ENCODE measurements at places on chromosomes 16 and 17.

DNA sequence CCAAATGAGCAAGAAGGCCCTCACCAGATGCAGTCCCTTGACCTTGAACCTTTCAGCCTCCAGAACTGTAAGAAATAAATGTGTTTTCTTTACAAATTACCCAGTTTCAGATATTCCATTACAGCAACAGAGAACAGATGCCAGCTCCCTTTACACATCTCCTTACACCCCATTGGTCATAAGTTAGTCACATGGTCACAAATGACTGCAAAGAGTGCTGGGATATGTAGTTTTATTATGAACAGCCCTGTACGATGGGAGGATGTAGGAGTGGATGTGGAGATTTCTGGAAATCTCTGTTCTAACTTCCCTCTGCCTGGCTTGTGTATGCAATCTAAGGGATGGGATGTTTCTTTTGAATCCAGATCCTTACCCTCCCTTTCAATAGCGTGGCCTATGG is 13.3 kb upstream of the RPL38 start:
- DNase-seq: peak; percentile 73

- peak; percentile 97 for DNase-seq
Observed at GRCh38 chr17:1714427-1714979, 4.3 kb upstream of the TLCD2 start.

DNA sequence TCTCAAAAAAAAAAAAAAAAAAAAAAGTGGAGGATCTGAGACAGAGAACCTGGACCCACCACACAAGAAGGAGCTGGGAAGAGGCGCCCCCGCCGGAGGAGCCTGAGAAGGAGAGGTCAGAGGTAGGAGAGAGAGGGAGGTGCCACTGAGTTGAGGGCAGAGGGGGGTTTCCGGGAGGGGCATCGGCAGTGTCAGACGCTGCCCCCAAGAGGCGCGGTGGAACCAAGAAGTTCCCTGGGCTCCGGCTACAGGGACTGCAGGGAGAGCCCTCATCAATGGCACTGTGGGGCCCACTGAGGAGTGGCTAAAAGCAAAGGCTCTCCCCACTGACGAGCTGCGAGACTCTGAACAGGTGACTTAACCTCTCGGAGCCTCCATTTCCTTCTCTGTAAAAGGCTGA is 4.2 kb downstream of the CCDC42 start:
- no peak for DNase-seq

GRCh38 chr16:56738221-56738620 is 8.3 kb downstream of the NUP93 start:
- DNase-seq: no peak

- no peak for DNase-seq
Observed at GRCh38 chr17:65293584-65294180, 156.5 kb downstream of the RGS9 start.

DNA sequence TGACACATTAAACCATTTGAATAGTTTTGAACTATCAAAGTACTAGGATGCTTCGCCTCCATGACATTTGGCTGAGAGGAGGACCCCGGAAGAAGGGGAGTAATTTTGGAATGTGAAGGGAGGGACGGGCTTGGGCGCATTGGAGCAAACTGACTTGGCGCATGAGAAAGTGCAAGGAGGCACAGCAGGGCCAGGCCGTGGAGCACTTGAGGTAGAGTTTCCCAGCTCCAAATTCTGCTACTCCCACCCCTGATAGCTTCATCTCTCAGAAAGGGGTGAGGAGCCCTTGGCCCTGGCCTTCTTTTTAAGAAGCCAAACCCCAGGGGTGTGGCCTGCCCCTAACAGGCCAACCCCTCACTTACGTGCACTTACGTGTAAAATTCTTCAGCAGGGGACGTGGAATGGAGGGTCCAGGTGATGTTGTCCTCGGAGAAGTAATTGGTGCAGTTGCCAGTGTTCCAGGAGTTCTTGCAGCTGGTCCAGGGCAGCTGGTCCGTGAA is 17.7 kb downstream of the SLC6A4 start:
- no peak for DNase-seq

- no peak for DNase-seq
Observed at GRCh38 chr17:41939044-41939692, 8.8 kb downstream of the ODAD4 start.

- DNase-seq: peak; percentile 75
Observed at GRCh38 chr17:64418506-64419339, 28.1 kb upstream of the PECAM1 start.

DNA sequence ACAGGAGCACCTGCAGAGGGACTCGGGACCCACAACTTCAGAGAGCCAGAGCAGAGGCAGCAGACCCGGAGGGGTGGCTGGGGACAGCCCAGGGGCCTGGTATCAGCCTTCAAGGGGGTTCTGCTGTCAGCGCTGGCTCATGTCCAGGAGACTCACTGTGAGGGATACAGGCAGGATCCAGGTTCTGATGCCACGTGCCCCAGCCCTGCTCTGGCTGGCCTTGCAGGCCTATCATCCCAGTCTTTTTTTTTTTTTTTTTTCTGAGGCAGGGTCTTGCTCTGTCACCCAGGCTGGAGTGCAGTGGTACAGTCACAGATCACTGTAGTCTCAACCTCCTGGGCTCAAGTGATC is 9.0 kb upstream of the MTSS2 start:
- DNase-seq: no peak

DNA sequence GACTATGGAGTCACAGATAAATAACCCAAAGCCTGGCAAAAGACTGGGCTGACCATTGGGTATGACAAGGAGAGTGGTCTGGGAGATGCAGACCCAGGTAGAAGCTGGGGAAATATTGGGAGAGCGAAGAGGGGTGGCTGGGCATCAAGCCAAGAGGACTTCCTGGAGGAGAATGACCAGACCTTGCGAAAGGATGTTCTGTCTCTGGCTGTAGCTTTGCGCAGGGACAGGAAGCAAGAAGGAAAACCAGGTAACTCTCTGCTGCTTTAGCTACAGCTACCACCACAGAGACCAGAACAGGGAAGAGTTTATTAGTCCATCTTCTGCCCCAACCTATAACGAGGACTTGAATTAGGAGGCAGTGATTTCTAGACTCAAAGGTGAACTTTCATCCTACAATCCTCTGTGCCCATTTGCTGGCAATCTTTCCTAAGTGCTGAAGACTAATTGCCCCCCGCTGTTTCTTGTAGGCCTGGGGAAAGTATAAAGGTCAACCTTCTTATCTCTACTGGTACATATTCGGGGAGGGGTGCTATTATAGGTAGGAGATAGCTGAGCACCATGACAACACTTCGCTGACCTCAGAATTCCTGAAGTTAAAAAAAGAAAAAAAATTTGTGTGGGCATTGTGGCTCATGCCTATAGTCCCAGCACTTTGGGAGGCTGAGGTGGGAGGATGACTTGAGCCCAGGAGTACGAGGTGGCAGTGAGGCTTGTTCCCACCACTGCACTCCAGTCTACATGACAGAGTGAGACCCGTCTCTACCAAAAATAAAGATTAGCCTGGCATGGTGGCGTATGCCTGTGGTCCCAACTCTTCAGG is 19.1 kb upstream of the KIFC3 start:
- no peak for DNase-seq

DNA sequence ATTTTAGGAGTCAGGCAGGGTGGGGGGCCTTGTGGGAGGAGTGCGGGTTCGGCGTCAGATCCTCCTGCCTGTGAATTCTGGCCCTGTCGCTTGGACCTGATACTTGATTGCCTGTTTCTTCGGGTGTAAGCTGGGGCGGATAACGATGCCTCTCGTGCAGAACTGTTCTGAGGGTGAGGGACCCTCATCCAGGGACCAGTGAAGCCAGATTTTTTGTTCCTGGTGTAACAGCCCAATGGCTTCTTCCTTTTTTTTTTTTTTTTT is 1.3 kb downstream of the TBCD start:
- DNase-seq: no peak

DNA sequence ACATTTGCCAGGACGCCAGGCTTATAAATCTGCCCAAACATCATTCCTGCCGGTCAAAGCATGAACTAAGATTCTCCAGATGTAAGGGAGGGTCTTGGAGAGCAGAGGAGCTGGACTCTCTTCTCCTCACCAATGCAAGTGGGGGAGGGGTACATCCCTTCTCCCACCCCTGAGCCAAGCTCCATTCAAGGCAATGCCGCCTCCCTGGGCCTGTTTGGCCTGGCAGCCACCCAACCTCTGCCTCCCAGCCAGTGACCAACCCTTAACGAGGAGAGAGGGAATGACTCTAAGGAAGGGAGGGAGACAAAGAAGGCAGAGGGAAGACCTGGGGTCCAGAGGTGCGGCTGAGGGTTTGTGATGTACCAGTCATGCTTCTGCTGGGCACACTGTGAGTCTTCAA is 13.8 kb downstream of the C17orf50 start:
- DNase-seq: no peak

DNA sequence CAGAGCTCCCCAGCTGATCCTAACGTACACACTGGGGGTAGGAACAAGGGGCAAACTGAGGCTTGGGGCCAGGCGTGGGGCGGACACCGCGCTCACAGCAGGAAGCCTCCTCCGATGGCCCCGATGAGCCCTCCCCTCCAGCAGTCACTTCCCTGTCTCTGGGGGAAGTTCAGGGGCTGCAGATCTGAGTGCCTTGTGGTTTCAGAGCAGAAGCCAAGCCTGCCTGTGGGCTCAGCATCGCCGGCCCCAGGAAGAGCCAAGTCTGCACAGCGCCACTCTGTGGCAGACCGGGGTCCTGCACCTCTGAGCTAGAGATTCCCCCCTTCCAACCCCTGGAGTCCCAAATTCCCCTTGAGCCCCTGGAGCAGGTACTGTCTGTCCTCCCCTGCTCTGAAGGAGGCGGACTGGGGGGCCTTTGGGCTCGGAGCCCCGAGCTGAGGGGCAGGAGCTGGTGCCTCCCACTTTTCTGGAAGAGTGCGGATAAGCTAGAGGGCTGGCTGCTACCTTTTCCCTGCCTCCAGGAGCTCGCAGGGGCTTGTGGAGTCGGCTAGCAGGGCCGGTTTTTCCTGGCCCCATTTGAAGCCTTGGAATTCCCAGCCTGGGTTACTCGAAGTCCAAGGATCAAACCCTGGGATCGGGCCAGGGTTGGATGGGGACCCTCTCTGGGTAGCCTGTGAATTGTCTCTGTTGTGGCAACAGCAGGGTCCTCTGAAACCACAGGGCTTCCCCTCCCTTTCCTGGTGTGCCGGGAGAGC is 2.9 kb downstream of the GSE1 start:
- peak; percentile 84 for DNase-seq

- DNase-seq: no peak
Observed at GRCh38 chr16:49832177-49832576, 23.7 kb downstream of the ZNF423 start.

DNA sequence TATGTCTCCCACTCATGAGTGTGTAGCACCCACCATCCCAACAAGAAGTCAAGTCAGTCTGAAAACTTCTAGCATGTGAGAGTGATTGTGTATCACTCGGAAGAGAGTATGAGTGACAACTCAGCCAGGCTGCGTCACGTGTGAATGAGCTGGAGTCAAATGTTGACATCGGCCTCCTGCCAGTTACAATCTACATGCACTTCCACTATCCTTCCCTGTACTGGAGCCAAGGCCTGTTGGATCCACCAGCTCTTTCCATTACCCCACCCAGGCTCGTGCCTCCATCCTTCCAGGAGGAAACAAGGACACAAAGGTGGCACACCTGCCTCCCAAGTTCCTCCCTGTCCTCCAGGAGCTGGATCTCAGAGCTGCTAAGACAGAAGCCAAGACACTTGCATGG is 64.5 kb downstream of the ASIC2 start:
- DNase-seq: no peak

DNA sequence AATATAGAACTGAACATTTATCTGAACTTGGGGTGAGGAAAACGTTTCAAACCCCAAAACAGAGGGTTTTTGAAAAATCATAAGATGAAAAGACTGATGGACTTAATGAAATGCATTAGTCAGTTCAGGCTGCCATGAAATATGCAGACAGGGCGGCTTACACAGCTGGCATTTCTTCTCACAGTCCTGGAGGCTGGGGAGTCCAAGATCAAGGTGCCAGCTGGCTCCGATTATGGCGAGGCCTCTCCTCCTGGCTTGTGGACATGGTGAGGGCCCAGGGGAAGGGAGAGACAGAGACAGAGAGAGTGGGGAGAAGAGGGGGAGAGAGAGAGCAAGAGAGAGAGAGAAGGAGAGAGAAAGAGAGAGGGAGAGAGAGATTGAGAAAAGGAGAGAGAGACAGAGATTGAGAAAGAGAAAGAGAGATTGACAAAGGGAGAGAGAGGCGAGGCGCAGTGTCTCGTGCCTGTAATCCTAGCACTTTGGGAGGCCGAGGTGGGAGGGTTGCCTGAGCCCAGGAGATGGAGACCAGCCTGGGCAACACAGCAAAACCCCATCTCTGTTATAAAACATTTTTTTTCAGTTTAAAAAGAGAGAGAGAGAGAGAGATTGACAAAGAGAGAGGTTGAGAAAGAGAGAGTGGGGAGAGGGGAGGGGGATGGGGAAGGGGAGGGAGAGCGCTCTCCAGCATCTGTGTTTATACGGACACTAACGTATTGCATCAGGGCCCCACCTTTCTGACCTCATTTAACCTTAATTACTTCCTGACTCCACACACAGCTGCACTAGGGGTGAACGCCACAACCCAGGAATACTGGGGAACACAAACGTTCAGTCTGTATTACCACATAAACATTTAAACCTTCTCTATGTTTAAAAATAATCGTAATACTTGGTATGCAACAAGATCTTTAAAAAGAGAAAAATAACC is 24.6 kb upstream of the RPH3AL start:
- DNase-seq: peak; percentile 45

DNA sequence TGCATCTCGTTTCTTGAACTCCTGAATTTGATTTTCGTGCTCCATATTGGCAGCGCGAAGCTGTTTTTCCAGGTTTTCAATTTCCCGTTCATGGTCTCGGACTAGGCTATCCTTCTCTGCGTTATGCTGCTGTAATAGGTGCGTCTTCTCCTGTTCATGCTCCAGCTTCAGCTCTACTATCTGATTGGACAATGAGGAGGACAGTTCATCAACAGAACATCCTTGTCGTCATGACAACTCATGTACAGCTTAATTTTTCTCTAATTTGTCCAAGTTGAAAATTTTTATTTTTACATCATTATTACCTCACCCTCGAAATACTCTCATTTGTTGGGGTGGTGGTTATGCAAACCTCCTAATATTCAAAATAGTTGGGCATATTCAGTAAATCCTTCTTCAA is 289.8 kb downstream of the CEP112 start:
- DNase-seq: no peak

GRCh38 chr17:66949501-66949900 is 15.0 kb upstream of the CACNG4 start:
- DNase-seq: no peak
